ENCODE measurements at places on chromosomes 5 and 9.

DNA sequence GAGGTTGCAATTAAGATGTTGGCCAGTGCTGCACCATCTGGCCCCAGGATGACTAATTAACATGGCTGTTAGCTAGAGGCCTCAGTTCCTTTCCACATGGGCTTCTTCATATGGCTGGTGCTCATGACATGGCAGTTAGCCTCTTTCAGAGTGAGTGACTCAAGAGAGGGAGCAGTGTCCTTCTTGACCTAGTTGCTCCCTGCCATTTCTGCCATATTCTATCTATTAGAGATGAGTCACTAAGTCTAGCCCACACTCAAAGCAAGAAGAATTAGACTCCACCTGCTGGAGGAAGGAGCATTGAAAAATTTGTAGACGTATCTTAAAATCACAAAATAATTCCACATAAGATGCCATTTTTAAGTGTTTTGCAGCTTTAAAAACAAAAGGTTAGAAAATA lies 651.2 kb upstream of the CCNG1 start:
- DNase-seq: no peak

DNA sequence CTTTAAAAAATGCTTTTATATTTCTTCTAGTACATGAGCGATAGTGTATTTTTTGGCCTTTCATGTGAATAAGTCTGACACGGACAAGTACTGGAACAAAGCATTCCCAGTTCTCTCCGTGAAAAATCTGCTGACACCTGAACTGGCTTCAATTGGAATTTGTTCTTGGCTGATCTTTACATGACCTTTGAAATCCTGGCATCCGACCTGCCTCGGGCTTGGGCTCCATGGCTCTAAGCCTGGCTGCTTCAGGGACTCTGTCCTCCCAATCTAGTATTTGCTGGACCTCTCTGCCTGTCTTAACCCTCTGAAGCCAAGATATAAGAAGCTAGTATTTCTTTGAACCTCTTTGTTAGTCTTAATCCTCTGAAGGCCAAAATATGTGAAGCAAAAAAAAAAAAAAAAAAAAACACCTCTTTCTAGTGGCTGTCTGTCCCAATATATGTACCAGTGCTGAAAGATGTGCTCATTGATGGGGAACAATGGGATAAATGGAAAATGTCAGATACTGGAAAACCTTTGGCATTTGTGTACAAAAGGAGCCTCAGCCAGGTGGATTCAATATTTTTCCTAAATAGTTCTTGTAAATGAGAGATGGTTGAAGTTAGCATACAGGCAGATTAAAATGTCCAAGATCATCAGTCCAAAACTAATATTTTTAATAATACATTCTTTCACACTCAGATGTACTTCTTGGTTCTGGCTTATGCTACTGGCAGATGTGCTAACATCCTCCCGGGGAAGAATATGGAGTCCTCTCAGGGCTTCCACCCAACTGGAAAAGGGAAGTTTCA lies 470.6 kb downstream of the TUSC1 start:
- DNase-seq: no peak

- no peak for DNase-seq
Measured at GRCh38 chr9:2083479-2083878, 68.3 kb downstream of the SMARCA2 start.

DNA sequence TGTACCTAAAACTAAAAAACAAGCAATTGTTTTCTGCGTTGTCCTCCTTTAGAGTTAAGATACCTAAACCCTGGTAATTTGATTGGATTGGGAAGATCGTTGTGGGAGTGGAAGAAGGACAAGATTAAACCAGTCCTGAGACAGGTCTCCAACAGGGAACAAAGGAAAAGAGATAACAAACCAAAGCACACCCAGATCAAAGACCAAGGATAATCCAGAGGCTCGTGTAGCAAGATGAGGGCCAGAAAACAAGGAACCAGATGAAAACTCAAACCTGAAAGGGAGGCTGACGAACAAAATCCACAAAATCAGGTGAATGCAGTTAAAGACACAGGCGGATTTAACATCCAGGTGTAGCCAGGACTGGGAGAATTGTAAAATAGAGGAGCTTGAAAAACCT lies 618.1 kb downstream of the SLCO4C1 start:
- no peak for DNase-seq

All from cortex of kidney (tissue), 1 donor.